ENCODE measurements at places on chromosomes 13 and 19.

GRCh38 chr19:10871711-10872545, 575 bp downstream of the CARM1 start:
- no peak for DNase-seq

DNA sequence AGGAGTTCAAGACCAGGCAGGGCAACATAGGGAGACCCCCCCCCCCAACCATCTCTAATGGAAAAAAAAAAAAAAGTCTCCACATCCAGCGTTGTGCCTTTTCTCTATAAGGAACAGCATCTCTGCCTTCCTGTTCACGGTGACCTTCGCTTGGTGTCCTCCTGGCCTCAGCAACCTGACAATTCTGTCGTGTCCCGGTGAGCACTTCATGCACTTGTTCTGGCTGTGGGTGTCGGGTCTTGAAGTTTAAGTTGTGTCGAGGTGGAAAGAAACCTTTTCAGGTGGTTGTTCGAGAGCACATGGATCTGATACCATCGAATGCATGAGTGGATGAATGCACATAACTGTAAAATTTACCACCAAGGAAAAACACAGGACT, 594 bp downstream of the ZNF559 start:
- DNase-seq = no peak

DNA sequence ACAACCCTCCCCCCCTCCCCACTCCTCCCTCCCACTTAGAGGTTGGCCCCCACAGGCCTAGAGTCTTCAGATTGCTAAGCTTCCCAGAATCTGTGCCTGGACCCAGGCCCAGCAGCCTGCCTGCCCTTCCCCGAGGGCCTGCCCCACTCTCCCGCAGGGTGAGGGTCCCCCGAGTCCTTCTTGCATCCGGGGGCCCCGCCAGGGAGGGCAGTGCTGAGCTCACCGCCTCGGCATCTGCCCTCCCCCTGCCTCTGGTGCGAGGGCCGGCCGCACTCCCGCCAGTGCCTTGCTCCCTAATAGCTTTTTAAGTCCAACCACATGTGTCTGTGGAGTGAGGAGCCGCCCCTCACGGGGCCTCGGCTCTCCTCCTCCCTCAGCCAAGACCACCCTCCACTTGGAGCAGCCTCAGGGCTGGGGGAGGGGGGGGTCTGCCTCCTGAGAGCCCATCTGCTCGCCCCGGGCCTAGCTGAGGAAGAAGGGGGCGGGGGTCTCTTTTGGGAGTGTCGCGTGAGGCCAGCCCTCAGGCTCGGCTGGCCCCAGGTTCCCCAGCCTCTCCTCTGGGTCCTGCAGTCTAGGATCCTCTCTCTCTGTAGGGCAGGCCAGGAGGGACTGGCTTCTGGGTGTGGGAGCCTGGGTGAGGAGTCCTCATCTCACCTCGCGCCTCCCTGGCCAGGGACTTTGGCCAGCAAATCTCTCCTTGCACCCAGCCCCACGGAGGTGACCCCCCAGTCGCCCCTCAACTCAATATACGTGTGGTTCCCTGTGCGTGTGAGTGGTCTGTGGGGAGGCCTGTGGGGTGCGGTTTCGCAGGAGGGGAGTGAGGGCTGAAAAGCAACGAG, 47.2 kb downstream of the LYL1 start:
- no peak for DNase-seq

- no peak for DNase-seq
Measured at GRCh38 chr13:22428188-22428828, 752.5 kb upstream of the SGCG start.

DNA sequence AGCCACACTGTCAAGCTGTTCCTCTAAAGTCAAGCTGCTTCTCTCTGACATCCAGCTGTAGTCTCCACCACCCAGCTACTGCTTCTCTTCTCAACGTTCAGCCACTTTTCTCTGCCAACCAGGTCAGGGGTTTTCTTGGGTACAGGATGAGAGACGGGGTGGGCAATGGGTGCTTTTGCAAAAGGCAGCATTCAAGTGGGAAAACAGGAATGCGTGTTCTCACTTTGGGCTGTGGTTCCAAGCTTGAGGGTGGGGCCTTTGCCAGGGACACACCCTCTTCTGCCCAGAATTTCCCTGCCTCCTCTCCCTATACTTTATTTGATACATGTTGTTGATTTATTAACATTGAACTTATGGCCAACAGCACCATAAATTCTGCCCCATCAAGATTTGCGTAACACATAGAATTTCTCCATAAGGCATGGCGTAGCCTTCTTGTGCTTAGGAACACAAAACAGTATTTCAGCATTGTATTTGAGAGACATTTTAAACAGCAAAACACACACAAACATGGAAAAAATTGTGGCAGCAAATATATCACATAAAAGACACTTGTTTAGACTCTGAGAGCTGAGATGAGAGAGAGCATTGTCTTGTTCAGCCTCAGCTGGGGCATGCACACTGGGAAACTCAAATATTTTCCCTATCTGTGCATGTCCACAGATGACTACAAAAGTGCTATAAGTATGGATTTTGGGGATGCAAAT, 392.8 kb downstream of the SLITRK6 start:
- no peak for DNase-seq

- DNase-seq = no peak
Measured at GRCh38 chr19:23867895-23868294, 46.8 kb upstream of the ZNF726 start.

DNA sequence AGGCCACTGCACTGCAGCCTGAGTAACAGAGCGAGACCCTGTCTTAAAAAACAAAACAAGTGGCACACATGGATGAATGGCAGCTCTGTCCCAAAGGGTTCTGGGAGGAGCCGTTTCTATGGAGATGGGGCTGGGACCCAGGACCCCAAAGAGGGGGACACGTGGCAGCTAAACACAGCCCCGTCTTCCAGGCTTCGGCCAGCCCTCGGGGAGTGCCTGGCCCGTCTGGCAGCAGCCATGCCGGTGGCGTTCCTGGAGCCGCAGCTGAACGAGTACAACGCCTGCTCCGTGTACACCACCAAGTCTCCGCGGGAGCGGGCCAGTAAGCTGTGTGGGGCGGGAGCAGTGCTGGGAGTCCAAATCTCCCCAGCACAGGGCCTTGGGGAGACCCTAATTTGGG, 82.4 kb downstream of the RYR1 start:
- no peak for DNase-seq

DNA sequence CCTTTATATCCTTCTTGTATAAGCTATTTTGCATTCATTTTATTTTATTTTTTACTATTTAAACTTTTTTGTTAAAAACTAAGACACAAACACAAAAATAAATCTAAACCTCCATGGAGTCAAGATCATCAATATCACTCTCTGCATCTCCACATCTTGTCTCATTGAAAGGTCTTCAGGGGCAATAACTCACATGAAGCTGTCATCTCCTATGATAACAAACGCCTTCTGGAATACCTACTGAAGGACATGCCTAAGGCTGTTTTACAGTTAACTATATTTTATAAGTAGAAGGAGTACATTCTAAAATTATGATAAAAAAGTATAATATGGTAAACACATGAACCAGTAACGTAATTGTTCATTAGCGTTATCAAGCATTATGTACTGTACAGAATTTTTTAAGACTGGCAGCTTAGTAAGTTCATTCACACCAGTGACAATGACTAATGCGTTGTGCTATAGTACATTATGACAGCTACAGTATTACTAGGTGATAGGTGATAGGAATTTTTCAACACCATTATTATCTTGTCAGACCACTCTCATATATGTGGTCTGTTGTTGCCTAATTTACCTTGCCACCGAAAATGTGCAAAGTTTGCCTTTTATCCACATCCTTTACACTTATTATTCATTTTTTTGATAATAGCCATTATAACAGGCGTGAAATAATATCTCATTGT, 390.7 kb upstream of the SLITRK1 start:
- no peak for DNase-seq

GRCh38 chr13:105432438-105432837, 1103.0 kb downstream of the EFNB2 start:
- no peak for DNase-seq

DNA sequence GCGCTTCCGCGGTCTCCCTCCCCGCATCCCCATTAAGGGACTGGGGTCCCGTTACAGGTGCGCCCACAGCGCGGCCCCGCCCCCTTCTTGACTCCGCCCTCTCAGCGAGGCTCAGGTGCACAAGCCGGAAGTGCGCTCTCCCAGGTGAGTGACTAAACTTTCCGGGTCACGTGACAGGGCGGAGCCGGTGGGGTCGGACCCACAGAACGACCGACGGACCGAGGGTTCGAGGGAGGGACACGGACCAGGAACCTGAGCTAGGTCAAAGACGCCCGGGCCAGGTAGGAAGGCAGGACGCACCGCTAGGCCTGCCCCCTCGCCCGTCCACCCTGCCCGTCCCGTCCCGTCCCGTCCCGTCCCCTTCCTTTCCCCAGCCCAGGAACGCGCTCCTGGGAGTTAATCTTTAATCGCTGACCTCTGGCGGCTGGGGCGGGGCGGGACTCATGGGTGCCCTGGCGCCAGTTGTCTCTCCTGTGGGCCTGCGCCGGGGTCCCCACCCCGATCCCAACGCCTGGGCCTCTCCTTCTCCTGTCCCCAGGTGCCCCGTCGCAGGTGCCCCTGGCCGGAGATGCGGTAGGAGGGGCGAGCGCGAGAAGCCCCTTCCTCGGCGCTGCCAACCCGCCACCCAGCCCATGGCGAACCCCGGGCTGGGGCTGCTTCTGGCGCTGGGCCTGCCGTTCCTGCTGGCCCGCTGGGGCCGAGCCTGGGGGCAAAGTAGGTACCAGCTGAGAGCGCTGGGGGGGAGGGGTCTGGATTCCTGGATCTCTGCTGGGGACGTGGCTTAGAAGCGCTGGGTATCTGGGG, at the start of gene CRB3:
Gene CRB3, plus strand, starts transcription at position 202 of the 804 bp plus-strand sequence. Its CDS starts 431 bp downstream, at position 633.
- DNase-seq = no peak

GRCh38 chr13:43434191-43434590, 352.6 kb downstream of the ENOX1 start:
- DNase-seq = no peak

DNA sequence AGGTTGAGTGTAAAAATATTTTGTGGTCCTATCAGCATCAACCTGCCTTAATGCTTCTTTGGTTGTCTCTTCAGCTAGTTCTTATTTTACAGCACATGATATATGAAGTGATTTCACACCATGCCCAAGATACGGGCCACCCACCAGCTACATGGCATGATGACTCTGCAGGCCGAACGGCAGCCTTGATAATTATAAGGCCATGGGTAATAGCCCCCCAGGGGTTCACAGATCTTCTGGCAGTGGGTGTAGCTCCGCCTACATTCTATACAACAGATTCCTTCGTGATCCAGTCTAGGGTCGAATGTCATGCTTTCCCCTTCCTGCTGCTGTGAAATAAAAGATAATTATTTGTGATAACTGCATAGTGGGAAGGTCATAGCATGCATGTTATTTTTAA, 36.1 kb downstream of the CNMD start:
- no peak for DNase-seq

DNA sequence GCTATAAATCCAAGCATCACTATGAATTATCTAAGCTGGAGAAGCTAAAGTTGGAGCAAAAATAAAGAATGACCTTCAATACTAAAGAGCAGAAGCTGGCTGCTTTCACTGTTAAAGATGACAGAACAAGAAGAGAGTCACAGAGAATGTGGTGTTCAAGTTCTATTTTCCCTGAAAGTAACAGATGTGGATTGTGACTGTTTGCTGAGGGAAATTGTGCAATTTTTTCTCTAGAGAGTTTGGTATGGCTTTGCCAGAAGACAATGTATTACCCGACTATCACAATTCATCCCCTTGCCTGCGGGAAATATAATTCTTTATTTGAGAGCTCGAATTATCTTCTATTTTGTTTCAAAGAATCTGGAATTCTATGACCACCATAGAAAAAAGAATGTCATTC, 83.1 kb downstream of the TNFSF13B start:
- no peak for DNase-seq

GRCh38 chr19:39805104-39805503, 26.4 kb downstream of the LEUTX start:
- DNase-seq = no peak

- DNase-seq = no peak
Measured at GRCh38 chr13:59747529-59747928, 416.2 kb downstream of the DIAPH3 start.

- no peak for DNase-seq
Measured at GRCh38 chr13:96238241-96238640, 148.3 kb downstream of the HS6ST3 start.

- DNase-seq = no peak
Measured at GRCh38 chr19:43806848-43807247, 4.6 kb upstream of the LYPD5 start.

- DNase-seq = no peak
Measured at GRCh38 chr13:93534181-93534700, 307.6 kb downstream of the GPC6 start.

DNA sequence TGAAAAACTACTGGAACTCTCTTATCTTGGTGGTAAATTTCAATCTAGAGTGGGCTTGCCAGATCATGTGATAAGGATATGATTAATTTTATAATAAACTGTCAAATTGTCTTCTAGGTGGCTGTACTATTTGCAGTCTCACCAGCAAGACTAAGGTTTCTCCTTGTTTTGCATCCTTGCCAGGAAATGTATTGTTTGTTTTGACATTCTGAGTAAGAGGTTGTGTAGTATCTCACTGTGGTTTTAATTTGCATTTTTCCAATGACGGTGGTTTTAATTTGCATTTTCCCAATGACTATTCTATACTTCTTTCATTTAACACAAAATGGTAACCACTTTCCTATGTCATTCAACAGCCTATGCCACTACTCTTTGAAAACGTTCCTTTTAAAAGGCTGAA, 2.0 kb downstream of the CAB39L start:
- DNase-seq = no peak

GRCh38 chr19:5103812-5104410, 135.0 kb downstream of the KDM4B start:
- DNase-seq = no peak

DNA sequence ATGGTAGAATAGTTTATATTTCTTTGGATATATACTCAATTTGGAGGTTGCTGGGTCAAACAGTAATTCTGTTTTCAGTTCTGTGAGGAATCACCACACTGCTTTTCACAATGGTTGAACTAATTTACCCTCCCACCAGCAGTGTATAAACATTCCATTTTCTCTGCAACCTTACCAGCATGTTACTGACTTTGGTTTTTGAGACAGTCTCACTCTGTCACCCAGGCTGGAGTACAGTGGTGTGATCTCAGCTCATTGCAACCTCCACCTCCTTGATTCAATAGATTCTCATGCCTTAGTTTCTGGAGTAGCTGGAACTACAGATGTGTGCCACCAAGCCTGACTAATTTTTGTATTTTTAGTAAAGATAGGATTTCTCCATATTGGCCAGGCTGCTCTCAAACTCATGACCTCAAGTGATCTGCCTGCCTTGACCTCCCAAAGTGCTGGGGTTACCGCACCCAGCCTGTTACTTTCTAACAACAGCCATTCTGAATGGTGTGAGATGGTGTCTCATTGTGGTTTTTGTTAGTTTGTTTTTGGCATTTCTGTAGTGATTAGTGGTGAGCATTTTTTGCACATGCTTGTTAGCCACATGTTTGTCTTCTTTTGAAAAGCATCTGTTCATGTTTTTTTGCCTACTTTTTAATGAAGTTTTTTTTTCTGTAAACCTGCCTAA, 12.5 kb downstream of the ZNF714 start:
- DNase-seq = no peak

DNA sequence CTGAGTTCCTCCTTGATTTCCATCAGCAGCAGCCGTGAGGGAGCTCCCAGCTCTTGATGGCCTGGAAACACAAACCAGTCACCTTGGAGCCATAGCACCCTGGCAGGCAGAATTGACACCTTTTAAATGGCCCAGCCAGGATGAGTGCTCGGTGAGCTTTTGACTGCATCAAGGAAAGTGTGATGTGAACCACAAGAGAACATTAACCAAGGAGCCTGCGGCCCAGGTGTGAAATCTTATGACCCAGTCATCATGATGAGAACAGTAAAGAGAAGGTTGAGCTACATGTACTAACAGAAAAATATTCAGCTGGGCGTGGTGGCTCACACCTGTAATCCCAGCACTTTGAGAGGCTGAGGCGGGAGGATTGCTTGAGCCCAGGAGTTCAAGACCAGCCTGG, 22.8 kb downstream of the SUGP2 start:
- no peak for DNase-seq

GRCh38 chr19:6011794-6012193, 33.9 kb upstream of the RANBP3 start:
- no peak for DNase-seq
